ENCODE measurements at places on chromosomes 6 and 20.

GRCh38 chr20:17571153-17571527 lies 1.3 kb downstream of the DSTN start:
- no peak for DNase-seq

- no peak for DNase-seq
Measured at GRCh38 chr20:63706027-63706695, 1.6 kb downstream of the ARFRP1 start.

- DNase-seq: no peak
Measured at GRCh38 chr6:39752835-39753724, 27.9 kb upstream of the KIF6 start.

DNA sequence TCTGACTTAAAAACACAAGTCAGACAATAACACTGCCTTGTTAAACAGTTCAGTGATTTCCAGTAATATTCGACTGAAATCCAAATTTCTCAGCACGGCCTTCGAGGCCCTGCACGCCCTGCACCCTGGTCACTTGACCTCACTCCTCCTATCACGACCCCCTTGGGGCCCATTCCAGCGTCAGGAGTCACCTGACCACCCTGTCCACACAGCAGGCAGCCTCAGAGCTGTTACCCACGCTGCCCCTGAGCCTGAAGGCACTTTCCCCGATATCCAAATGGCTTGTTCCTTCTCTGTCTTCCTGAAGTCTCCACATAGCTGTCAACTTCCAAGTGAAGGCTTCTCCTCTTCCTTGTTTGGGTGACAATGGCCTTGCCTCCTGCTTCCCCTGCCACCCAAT lies 33.1 kb upstream of the SMOC2 start:
- DNase-seq: no peak

GRCh38 chr20:44309763-44310663 lies 989 bp downstream of the FITM2 start:
- DNase-seq: no peak

- DNase-seq: peak; percentile 86
Measured at GRCh38 chr20:19928328-19929011, 88.7 kb upstream of the NAA20 start.

DNA sequence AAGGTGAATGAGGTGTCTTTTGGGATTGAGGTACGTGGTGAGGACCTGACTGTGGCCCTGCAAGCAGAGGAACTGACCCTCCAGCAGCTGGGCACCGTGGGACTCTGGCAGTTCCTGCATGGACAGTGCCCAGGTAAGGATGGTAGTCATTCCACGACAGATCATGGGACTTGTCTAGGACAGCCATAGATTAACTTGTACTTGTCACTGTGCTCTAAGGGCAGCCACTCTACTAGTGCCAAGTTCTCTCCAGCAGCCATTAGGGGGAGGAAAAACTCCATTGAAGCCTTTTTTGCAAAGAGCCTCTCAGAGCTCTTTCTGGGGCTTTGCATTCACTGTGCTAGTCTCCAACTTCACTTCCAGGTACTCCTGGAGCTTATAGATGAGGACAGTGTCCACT lies 20.4 kb downstream of the TAF11 start:
- no peak for DNase-seq

GRCh38 chr20:57665589-57665971 lies 44.2 kb downstream of the PMEPA1 start:
- DNase-seq: no peak
